ENCODE measurements at places on chromosomes 2 and 18.

DNA sequence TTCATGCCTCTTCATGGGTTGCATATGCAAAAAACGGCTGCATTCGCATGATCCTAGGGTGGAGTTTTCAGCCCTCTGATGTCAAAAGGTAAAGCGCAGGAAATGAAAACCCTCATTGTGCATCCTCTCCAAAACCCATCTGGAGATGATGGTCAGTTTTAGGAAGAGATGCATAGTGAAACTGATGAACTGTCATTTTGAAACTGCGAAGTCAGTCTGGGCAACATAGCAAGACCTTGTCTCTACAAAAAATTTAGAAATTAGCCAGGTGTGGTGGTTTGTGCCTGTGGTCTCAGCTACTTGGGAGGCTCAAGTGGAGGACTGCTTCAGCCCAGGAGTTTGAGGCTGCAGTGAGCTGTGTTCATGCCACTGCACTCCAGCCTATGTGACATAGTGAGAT, 2.5 kb upstream of the TTLL4 start:
- DNase-seq: no peak

GRCh38 chr2:119809339-119810048, 49.8 kb downstream of the PTPN4 start:
- peak; percentile 41 for DNase-seq

GRCh38 chr2:29155578-29155977, 40.4 kb downstream of the CLIP4 start:
- DNase-seq: no peak

GRCh38 chr18:40453903-40454302, 1501.1 kb upstream of the PIK3C3 start:
- no peak for DNase-seq

GRCh38 chr18:56221195-56222065, 417.0 kb downstream of the TXNL1 start:
- DNase-seq: no peak

DNA sequence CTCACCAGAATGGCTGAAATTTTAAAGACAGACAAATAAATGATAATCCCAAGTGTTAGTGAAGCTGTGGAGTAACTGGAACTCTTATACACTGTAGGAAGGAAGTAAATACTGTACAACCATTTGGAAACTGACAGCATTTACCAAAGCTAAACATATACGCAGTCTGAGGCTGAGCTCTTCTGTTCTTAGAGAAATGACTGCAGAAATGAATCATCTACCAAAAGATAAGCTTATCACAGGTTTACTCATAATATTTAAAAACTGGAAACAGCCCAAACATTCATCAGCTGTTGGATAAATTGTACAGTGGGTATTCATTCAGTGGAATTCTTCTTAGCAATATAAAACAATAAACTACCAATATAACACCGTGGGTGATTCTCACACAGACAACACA, 218.2 kb upstream of the RAB12 start:
- peak; percentile 68 for DNase-seq

DNA sequence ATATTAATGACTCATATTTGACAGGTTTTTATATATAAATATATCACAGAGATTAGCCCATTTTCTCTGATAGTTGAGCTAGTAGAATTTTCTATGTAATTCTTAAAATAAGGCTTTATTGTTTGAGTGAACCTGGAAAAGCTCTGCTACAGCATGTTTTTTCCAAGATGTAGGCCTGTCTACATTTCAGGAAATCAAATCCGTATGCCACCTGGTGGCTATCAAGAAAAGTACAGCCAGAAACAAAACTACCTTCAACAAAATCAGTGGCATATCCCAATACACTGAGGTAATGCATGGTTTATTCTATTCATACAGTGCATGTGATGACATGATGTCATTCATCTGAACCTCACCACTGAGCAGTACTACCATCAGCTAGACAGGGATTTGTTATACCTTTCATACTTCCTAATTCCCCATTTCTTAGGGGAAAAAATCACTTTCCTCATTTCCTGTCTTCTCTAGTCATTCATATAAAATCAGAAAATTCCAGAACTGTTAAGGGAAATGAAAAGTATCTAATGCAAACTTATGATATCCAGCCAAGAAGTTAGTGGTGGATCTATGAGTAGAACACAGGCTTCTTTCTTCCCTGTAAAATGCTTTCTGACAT, 310.4 kb upstream of the SYT4 start:
- DNase-seq: peak; percentile 35

- no peak for DNase-seq
These were observed 27.1 kb downstream of the DAPL1 start for GRCh38 chr2:158822193-158822592.

GRCh38 chr2:198913394-198914152, 544.2 kb downstream of the SATB2 start:
- DNase-seq: no peak

DNA sequence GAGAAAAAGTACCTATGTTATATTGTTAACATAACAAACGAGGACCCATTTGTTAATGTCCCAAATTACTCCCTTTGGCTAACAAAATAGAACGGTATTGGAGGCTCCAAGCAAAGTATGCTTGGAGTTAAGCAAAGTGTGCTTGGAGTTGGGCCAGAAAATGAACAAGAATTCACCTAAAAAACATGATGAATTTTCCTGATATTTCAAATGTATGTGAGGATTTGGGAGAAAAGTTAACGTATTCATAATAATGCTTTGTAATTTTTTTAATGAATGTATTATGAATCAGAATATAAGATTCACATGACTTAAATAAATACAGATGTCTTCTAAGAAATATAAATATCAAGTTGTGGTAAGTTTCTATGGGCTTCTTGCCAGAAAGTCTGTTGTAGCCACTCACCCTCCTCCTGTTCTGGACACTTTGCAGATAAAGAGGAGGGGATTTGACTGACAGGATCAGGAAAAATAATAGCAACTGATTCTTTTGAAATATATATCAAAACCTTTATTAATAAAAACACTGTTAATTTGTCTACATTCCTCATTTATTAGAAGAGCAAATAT, 423.7 kb upstream of the MMADHC start:
- DNase-seq: no peak

DNA sequence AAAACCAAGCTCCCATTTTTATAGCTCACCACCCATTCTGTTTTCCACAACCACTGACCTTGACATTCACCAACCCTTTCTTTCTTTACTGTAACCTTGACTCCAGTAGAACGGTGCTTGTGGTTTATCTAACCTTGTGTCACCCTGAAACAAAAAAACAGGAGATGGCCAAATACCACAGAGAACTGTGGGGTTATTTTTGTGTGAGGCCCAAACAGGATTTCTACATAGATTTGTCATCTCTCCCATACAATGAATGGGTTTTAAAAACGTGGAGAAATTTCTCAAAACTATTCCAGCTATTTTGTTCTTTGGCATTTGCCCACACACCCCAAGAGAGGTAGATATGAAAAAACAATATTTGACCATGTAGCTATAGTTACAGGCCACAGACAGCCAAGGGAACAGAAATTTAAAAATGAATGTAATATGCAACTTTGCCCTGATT, 231.3 kb upstream of the TANK start:
- DNase-seq: no peak

DNA sequence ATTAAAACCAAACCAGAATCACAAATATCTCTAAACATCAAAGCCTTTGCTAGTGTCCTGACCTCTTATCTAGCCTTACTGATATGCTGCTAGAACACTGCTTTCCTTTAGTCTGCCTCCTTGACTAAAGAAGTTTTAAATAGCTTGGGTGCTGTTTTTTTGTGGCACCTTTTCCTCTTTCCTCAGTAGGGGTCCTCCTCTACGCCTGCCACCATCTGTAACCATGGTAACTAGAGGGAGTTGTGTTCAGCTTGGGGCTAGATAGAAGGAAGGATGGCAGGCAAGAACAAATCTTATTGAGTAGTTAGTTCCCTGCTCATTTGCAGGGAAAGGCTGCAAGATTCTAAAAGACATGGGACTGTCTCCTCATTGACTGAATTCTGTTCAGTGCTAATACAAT, 86.0 kb downstream of the TAF4B start:
- peak; percentile 1 for DNase-seq

DNA sequence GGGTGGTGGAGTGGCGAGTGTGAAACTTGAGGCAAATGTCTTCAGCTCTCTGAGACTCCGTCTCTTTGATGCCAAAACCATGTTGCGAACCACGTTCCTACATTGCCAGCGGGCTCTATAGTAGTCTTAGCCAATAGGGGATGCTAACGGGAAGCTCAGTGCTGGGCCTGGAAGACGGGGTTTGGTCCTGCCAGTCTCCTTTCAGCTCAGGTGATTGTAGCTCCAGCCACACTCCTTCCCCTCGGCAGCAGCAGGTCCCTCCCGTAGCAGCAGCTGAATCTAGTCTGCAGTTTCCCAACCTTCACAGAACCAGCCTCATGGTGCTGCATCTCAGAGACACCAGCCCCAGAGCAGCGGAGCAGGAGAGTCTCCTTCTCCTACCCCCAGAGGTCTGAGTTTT, 109.7 kb downstream of the TFCP2L1 start:
- no peak for DNase-seq
